ENCODE measurements at places on chromosomes 7 and 10.

- DNase-seq, result no peak
These were observed 76.4 kb upstream of the BET1 start for GRCh38 chr7:94080551-94080950.

- DNase-seq, result no peak
These were observed 5.8 kb upstream of the AMZ1 start for GRCh38 chr7:2681929-2682799.

GRCh38 chr7:29278337-29279069, 83.9 kb downstream of the CHN2 start:
- DNase-seq, result peak; percentile 93

- no peak for DNase-seq
These were observed 1.0 kb upstream of the PRKAR2B start for GRCh38 chr7:107043491-107043890.

DNA sequence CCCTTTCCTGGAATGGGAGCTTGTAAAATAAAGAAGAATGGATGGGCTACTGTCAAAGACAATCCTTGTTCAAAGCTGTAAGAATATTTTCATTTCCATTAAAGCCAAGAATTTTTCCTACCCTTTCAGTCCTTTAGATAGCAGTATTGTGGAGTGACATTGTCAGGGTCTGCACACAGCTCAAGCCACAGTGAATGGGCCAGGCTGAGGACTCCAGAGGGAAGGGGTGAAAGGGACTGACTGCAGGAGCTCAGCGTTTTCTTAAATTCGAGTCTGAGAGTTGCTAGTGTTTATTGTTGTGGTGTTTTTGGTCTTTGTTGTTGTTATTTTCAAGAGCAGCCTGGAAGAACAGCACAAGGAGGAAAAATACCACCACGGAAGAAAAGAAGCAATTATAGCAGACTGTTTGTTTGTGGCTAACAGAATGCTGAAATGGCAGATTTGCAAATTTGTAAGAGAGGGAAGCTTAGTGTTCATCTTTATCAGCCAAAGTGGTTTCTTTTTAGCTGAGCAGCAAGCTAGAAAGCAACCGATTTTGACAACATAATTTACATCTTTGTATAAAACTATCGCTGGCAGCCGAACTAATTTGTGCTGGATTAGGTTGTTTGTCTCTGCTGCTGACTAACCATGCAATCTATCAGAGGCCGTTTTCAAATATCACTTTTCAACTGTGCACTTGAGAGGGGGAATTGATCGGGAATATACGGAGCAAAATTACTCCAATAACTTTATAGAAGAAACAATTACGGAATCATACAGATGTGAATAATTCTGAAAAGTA, 192.1 kb downstream of the LRMDA start:
- DNase-seq, result peak; percentile 79

- no peak for DNase-seq
These were observed 50.9 kb downstream of the GALNT11 start for GRCh38 chr7:152076324-152076821.

DNA sequence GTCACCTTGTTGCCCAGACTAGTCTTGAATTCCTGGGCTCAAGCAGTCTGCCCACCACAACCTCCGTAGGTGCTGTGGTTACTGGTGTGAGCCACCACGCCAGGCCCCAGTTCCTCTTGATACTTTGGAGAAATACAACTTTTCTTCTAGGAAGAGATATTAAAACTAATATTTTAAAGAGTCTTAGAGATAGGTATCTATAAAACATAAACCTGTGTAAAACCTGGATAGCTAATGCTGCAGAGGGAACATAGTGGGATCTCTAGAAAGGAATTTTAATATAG, 4.8 kb upstream of the GDI2 start:
- no peak for DNase-seq

GRCh38 chr7:122273117-122273516, 31.4 kb downstream of the FEZF1 start:
- no peak for DNase-seq

GRCh38 chr10:3486346-3487065, 298.5 kb downstream of the KLF6 start:
- DNase-seq, result peak; percentile 14

GRCh38 chr7:150939466-150939865, 38.7 kb downstream of the KCNH2 start:
- DNase-seq, result no peak

- peak; percentile 81 for DNase-seq
These were observed 7.3 kb downstream of the SKIDA1 start for GRCh38 chr10:21518149-21518640.

DNA sequence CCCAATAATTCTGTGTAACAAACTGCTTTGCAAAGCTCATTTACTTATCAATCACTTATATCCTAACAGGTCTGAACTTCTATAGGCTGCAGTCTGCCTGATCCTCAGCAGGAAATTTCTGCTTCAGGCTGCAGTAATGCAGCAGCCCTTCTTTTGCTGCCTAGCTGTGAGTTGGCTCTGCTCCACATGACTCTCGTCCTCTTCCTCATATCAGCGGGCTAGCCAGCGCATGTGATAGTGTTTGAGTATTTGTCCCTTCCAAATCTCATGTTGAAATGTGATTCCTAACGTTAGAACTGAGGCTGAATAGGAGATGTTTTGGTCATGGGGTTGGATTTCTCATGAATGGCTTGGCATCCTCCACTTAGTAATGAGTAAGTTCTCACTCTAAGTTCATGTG, 387.8 kb downstream of the SEMA3D start:
- DNase-seq, result no peak

DNA sequence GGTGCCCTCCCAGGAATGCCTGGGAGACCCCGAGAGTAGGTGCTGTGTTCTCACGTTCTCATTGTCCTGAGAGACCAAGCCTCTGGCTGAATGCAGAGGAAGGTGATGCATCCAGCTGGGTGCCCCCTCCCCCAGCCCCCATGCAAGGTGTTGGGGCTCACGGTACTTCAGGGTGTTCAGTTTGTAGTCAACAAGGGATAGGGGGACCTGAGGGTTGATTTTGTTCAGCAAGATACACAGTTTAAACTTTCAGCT, 60.4 kb upstream of the DUSP5 start:
- DNase-seq, result no peak

DNA sequence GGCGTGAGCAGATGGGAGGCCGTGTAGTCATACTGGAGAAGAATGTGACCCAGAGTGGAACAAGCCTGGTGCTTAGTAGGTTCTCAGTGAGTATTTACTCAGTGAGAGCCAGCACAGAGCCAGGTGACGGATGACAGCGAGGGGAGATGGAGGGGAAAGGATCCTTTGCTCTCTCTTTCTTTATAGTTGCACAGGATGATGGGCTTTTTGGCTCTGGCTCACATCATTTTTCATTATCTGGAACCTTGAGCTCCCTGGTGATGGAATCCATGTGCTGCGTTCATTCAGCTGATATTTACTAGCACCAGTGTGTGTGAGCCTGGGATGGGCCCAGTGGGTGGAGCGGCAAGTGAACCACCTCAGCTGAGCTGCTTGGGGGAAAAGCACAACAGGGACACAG, 17.2 kb downstream of the BTBD16 start:
- DNase-seq, result no peak

GRCh38 chr7:23235813-23236221, 10.8 kb upstream of the GPNMB start:
- no peak for DNase-seq

DNA sequence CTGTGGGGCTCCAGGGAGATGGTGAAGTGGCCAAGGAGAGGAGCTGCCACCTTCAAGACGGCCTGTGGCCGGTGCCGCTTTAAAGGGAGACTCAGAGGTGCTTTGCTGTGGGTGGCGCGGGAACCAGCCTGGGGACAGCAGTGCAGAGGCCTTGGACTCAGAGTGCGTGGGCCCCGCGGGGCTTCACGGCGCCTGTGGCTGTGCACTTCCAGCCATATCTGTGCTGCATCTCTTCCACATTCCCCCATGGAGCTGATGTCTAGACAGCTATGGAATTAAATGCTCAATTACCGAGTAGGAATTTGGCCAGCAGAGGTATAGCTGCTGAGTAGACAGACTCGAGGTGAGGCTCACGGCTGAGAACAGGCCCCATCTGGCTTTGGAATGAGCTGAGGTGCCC, 41.7 kb downstream of the HTRA1 start:
- no peak for DNase-seq

GRCh38 chr7:88355011-88355410, 48.3 kb upstream of the STEAP4 start:
- no peak for DNase-seq

DNA sequence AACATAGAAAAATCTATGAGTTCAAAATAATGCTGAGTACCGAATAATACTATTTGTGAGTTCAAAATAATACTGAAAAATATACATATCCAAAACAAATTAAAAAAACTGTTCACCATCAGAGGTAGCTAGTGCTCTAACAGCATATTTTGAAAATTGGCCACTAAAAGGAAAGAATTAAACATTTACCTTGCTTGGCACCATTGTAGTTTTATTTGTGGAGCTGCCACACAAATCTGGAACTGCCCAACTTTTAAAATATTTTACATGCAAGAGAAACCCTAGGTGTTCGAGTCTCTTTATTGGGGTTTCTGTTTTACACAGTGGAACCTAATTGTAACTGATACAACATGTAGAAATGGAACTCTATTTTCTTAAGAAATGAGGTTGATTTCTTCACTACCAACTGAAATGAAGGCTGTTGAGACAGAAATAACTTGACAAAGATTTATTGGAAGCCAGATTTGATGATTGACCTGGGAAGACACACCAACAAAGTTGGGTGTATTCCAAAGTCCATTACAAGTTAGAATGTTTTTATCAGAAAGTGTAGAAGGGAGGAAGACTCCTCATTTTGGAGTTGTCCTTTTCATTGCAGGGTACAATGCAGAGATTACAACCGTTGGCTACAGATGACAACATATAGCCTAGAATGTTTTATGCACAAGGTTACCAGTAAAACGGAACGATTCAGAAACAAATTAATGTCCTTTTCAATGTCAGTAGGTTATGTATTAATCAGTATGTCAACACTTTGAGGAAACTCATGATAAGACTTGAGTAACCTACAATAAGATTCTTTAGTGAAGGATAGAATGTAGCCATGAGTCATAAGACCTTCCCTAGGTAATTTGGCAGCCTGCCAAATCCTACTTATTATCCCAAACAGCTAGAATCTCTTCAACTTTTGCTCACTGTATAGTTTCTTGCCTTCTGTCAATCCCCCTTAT, 73.8 kb upstream of the PAPSS2 start:
- DNase-seq, result peak; percentile 18

DNA sequence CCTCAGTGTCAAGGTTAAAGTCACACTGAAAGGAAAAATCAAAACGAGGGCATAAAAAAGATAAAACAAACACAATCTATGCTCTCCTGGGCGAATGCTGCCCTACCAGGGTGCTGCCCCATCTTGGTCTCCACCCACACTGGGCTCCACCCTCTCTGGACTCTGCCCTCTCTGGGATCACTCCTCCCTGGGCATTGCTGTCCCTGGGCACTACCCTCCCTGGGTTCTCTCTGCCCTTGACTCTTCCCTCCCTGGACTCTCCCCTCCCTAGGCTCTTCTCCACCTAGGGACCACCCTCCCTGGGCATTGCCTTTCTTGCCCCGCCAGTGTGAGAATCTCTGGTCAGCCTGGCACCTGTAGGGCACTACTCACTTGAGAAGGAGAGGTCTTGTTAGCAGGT, 8.6 kb downstream of the GDF2 start:
- DNase-seq, result no peak

DNA sequence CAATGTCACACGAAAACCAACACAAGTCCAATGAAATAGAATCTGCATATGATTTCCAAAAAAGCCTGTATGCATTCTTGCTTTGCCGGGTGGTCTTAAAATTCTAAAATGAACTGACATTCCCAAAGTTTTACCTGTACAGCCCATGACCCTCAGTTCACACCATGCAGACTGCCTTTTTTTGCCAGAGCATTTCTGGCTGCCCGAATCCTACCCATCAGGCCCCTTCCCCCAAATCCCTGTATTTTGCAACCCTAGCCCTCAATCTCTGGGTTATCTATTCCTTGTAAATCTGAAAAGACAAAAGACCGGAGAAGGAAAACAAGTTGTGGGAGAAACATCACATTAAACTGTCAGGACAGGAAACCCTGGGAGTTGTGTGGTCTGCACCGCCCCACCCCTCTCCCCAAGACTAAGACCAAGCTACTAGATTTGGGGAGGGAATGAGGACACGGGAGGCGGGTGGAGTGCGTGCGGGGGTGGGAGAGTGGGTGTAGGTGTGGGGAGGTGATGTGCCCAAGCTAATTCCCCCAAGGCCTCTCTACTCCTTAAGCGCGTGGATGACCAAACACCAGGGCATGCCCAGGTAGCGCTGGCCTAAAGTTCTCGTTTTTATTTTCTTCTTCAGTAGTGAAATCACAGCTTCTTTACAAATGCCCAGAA, 1.4 kb downstream of the JCAD start:
- no peak for DNase-seq

DNA sequence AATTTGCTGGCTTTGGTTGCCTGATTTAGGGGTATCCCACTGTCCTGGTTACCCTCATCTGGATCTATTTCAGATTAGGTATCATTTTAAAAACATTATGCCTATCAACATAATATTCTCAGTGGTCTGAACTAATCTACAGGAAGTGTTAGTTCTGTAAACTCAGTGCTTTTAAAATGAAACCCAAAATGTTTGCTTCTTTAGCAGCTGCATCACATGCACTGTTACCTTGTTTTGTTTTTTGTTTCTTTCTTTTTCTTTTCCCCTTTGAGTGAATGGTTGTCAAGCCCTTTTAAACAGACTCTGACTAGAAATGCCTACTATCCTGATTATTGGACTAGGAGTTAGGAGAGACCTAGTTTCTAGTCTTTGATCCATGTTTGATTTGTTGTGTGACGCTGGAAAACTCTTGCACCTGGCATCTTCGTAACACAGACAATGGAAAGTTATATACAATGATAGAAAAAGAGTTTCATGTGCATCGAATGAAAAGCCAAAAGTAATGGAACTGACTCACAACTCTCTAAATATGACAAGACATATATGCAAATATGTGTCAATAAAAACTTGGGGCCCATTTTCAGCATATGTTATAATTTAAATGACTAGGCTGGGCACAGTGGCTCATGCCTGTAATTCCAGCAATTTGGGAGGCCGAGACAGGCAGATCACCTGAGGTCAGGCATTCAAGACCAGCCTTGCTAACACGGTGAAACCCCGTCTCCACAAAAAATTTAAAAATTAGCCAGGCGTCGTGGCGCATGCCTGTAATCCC, 52.3 kb upstream of the STRIP2 start:
- DNase-seq, result no peak

DNA sequence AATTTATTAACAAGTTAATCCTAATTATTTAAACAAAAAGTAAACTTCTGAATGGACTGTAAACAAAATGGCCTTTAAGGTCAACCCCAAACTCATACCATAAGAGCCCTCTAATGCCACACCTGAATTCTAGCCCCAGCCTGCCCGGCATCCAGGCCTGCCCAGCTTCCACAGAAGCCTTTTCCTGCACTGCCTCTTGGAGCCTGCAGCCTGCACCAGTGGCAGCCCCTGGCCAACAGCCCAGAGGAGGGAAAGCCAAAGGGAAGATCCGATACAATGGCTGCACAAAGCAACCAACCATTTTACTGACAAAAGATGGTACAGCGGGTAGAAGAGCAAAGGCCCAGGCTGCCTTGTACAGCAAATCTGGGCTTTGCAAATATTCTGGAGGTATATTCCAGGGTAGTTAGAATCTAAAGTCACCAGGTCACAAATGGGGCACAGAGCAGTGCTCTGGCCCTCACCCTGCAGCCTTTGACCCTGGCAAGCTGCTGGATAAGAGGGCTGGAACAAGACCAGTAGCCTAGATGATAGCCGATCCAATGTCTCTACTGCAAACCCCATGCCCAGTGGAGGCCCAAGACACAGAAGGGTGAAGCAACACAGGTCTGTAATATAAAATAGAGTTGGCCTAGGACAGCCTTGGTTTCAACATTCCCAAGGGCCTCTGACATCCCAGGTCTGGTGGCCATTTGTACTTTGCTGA, 12.5 kb upstream of the CH25H start:
- no peak for DNase-seq

- DNase-seq, result no peak
These were observed 43.2 kb downstream of the CCNY start for GRCh38 chr10:35379226-35380137.
